GM12864 (cell line): ENCODE measurements at places on chromosomes 7 and 10.

DNA sequence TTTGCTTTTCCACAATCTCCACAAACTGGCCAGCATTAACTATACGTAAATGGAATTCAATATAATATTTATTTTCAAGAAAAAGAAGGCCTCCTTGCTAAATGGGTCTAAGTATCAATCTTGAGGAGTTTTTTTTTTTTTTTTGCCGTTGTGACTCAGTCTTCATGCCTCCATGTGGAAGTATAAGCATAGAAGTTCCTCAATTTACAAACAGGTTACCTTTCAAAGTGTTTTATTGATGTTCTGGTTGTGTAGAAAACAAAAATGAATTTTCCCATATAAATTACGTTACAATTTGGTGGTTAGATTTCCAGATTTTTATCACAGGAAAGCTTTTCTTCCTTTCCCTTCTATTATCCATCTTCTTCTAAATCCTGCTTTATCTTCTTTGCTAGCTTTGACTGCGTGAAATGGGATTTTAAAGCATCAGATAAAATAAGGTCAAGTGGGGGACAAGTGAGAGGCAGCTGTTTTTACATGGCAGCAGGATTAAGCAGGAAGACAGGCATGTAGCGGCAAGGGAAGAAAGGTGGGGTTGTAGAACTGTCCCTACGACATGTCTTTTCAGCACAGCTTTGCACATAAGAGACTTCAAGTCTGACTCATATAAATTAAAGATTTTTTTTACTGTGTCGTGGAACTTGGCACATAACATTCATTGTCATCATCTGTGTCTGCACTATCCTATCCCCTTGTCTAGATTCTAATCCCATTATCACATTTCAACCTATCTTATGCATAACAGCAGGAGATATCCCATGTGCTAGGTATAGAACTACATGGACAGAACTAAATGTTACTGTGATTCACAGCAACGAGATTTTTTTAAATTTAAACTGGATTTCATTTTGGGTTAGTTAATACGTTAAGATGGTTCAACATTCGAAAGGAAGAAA, 135.3 kb upstream of the FAM3C start:
- DNase-seq = no peak

GRCh38 chr10:84337199-84337598, 8.8 kb downstream of the CCSER2 start:
- DNase-seq = no peak

DNA sequence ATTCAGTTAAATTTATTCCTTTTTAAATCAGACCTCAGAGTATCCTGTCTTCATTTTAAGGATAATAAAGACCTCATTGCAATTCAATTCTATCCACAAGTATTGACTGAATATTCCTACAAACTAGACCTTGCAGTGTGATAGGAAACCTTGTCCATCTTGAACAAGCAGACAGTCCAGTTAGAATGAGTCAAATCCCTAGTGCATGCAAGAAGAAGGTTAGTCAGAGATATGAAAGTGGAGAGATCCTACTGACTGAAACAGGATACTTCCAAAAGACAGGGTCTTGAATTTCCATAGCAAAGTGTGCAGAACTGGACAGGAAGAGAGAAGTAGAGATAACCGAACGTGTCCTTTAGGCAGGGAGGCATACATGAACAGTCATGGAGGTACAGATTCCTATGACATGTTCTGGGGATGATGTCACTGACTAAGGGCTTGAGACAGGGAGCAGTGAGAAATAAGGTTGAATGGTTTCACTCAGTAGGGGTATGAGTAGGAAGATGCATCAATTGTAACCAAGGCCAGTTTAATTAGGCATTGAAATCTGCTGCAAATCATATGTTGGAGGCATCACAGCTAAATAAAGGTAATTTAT, 45.2 kb downstream of the PPP1R3A start:
- DNase-seq = no peak

GRCh38 chr10:15836807-15837206, 23.5 kb downstream of the MINDY3 start:
- no peak for DNase-seq

DNA sequence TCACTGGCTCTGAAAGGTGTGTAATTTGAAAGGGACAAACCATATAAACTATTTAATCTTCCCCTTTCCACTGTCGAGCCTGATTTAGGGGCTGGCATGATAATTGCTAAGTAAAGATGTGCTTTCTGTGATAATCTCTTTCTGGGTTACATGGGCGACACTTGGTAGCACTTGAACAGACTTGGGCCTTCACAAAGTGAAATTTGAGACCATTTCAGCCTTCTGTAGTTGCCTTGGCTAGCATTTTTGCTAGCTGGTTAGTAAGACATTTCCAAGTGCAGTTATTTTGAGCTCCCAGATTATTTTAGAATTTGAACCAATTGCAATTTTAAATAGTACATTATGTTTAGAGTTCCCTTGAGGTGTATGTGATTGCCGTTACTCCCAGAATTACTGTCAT, 432.7 kb upstream of the GALNT17 start:
- DNase-seq = no peak

- no peak for DNase-seq
Observed at GRCh38 chr10:59060852-59061251, 115.6 kb upstream of the PHYHIPL start.

- no peak for DNase-seq
Observed at GRCh38 chr7:111174510-111174909, 83.6 kb downstream of the LRRN3 start.

- no peak for DNase-seq
Observed at GRCh38 chr7:134866617-134867016, 87.2 kb downstream of the CALD1 start.

- DNase-seq = no peak
Observed at GRCh38 chr7:130154131-130154500, 51.1 kb downstream of the TMEM209 start.

DNA sequence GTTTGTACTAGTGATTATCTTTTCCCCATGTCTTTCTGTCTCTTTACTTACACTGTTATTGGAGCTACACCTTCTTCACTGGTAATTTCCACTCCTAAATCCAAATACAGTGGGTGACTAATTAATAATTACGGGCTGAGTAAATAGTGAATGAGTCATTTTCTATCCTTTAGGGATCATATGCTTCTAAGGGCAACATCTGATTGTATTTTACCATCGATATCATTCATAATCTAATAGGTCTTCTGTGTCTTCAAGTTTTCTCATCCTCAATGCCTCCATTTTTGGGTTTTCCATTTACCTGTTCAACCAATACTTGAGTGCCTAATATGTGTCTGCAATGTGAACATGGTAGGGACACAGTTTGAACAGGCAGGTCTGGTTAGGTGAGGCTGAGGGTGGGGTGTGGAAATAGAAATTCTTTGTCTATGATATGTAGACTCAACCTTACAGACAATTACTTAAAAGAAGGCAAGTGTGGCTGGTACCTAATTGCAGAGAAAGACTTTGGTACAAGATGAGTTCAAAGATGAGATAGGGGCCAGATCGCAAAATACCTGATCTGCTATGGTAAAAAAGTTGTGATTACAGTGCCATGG, 5.9 kb upstream of the DHX32 start:
- DNase-seq = no peak

GRCh38 chr7:145431834-145432233, 596.0 kb upstream of the TPK1 start:
- no peak for DNase-seq

- DNase-seq = no peak
Observed at GRCh38 chr7:44280993-44281721, 44.2 kb downstream of the CAMK2B start.

DNA sequence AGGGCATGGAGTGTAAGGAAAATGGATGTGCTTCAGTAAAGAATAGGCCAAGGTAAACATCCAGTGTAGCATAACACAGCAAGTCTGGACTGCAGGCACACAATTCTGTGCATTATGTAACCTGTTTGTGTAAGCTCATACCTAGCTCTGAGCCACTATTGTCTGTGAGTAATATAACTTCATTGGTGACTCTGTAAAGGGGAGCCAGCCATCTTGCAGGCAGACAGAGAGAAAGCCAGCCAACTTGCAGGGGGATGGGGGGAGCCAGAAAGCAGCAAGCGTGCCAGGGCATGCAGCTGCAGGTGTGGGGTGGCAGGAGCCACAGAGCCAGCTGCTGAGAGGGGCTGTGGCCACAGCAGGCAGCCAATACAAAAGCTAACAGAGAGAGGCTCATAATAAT, 449.2 kb downstream of the IPMK start:
- DNase-seq = no peak

DNA sequence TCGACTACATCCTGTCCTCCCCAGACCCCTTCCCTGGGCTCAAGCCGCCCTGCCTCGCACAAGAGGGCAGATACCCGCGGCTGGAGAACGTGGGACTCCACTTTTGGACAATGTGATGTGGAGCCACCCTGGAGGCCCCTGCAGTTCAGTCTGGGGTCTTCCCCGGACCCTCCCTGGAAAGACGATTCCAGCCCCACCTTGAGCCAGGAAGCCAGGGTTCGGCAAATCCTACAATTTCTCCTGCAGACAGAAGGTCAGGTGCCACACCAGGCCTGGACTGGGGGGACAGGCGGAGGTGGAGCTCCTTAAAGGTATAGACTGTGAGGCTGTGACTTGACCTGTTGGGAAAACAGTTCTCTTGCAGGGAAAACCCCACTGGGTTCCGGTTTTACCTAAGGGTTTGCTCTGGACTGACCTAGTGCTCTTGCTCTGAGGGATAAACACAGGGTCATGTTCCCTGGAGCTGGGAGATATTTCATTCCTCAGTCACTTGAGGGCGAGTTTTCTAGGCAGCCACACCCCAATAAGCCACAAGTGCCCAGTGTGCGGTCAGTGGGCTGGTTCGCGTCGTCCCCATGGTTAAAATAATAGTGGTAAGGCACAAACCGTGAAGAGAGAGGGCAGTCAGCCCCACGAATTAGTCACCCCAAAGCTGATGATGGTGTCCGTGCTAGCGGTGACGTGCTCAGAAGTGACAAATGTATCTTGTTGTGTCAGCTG, 1.6 kb downstream of the FOXL3 start:
- no peak for DNase-seq

DNA sequence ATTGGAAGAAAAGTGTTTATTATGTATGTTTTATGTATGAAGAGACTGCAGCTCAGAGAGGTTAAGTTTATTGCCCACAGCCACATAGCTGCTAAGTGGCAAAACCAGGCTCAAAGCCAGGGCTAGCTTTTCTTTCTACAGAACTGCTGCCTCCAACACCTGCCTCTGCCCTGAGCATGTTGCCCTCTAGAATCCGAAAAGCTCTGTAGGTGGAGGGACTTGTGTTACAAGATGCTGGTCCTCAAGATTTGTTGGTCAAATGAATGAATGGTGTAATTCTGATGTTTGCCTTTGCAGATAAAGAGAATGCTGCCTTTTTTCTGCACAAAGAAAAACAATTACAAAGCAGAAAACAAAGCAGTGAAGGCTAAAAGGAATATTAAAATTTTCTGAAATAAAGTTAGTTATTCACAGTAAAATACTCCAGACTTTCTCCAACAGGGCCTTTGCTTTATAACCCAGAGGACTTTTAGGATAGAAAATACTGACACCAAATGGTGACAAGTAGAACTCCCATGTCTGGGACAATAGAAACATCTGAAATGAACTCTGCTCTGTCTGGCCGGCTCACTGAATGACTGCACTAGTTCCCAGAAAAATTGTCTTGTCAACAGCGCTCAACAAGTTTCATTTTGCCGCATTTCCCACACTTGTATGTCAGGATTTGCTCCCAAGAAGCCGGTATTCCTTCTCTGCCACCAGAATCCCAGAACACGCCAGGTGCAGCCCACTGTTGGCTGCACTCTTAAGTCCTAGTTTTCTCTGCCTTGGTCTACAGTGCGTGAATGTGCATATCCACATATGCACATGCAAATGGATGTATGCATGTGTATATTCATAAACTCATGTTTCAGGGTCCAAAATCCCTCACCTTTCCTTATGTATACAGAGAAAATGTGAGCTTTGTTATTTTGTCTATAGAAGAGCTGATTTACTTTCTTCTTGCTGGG, 11.0 kb upstream of the DNTT start:
- no peak for DNase-seq

GRCh38 chr7:33554046-33554445, 351.3 kb upstream of the BMPER start:
- DNase-seq = no peak

DNA sequence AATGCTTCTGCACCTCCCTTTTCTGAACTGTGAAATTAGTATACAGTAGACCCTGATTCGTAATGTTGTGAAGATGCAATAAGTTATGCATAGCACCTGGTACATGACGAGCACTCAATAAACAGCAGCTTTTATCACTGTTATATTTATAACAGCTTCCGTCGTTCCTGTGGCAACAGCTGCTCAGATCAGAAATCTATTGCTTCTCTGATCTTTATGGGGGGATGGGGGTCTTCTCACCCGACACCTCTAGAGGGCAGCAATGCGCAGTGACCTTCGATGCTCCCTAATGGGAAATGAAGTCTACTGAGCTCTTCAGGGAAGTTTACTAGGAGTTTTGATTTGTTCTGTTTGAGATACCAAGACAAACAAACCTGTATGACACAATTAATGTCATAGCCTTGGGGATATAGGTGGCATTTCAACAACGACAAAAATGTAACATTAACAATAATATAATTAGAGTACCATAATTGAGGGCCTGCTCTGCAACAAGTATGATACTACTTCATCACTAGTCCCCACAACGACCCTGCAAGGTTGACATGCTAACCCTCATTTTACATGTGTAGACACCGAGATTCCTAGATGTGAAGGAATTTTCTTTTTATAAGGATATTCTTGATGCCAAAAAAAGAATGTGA, 289.6 kb downstream of the SFMBT2 start:
- DNase-seq = no peak

GRCh38 chr10:44931621-44932516, 20.7 kb downstream of the TMEM72 start:
- no peak for DNase-seq
